T-helper 2 cell treated with Interferon-gamma antibody and Interleukin-4, amounts not matched to agents 5 μg/mL and 100 μg/mL, for 36 hours (primary cell): ENCODE measurements at places on chromosomes 6 and 20.
A peak's percentile ranks its signal among the peaks of the same experiment; 100 is the strongest.

DNA sequence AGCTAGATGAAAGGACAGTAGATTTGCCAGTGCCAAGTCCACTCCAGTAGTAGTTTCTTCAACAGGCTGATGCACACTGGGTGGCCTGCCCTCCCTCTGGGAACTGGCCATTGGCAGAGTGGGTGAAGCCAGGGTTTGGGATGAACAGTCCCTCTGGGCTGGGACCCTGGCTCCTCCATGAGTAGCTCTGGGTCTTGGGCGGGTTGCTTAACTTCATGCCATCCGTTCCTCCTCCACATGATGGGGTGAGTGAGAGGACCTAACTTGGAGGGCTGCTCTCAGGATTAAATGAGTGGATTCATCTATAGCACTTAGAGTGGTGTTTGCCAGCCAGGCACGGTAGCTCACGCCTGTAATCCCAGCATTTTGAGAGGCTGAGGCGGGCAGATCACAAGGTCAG is 47.2 kb downstream of the PLAGL2 start:
- no peaks in the 10 kb centered on the region for H3K4me1 ChIP-seq
- no peak for DNase-seq
- no peak overlapping the region for H3K4me3 ChIP-seq

DNA sequence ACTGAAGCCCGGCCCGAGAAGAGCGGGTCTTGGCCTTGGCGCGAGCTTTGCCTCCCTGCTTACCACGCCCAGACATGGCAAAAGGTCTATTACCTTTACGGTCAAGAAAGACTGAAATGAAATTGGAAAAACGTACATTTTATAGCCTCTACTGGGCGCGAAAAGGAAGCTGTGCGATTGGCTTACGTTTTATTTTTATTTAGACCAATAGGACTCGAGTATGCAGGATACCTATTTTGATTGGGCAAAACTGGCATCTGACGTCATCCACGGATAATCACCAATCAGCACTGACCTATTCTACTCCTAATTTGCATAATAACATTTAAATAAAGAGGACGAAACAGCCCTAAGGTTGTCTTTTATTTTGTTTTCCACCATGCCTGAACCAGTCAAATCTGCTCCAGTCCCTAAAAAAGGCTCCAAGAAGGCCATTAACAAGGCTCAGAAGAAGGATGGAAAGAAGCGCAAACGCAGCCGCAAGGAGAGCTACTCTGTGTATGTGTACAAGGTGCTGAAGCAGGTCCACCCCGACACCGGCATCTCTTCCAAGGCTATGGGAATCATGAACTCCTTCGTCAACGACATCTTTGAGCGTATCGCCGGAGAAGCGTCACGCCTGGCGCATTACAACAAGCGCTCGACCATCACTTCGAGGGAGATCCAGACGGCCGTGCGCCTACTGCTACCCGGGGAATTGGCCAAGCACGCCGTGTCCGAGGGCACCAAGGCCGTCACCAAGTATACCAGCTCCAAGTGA is 97.4 kb downstream of the OR2B2 start:
- peaks cover 9% of the 10 kb centered on the region for H3K27me3 ChIP-seq
- H3K36me3 ChIP-seq, result peaks cover 10% of the 10 kb centered on the region
- H3K27ac ChIP-seq, result peak overlapping the region; percentile 100

GRCh38 chr6:144434308-144434990 is 149.3 kb downstream of the UTRN start:
- H3K4me3 ChIP-seq, result no peak overlapping the region
- no peak for DNase-seq
- H3K27me3 ChIP-seq, result no peaks in the 10 kb centered on the region
- H3K27ac ChIP-seq, result peak overlapping the region; percentile 29

DNA sequence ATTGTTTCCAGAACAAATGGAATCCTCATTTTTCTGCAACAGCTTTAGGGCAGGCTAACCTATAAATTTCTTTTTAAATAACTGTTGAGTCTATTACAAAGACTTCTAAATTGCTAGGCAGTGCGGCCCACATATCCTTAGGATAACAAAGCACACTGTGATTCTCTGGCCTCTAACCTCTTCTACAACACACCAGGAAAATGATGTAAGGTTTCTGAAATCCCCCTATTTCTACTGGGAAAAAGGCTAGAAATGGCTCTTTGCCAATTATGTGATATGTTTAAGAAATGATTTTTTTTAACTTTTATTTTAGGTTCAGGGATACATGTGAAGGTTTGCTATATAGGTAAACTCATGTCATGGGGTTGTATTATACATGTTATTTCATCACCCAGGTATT is 17.3 kb upstream of the NT5E start:
- DNase-seq, result no peak
- H3K4me1 ChIP-seq, result peaks cover 1% of the 10 kb centered on the region
- no peak overlapping the region for H3K4me3 ChIP-seq
- H3K36me3 ChIP-seq, result no peaks in the 10 kb centered on the region
- H3K27me3 ChIP-seq, result no peaks in the 10 kb centered on the region
- H3K27ac ChIP-seq, result no peak overlapping the region

- H3K27me3 ChIP-seq, result no peaks in the 10 kb centered on the region
- no peak overlapping the region for H3K27ac ChIP-seq
- H3K36me3 ChIP-seq, result no peaks in the 10 kb centered on the region
- no peaks in the 10 kb centered on the region for H3K4me1 ChIP-seq
Measured at GRCh38 chr20:47088335-47088734, 193.7 kb downstream of the EYA2 start.
